B cell (primary cell): ENCODE measurements at places on chromosomes 4 and X. TPM values are rescaled to one million over a fixed set of nuclear protein-coding genes. Genes with fewer than 3 reads are reported as not detected.

- H3K4me3 ChIP-seq, result no peak overlapping the region
- DNase-seq, result no peak
- no peak overlapping the region for H3K27ac ChIP-seq
- H3K27me3 ChIP-seq, result no peaks in the 10 kb centered on the region
These were observed 78.6 kb upstream of the RAPGEF2 start for GRCh38 chr4:159024266-159024665.

DNA sequence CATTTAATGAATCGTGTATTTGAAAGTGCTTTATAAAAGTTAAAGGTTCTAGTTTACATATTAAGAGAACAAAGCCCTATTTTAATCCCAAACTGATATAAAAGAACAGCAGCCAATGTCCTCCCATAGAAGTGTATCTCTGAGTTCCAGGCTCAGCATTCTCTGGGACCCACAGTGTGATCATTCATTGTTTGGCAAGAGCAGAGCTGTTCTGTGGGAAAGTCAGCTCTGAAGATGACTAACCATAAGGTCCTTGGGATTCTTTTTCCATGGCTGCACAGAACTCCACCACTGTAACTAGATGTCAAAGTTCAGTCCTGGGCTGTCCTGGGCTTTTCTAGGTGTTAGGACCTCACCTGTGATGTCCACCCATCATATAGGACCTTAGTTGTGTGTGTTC, 157.0 kb upstream of the TLL1 start:
- H3K4me3 ChIP-seq, result no peak overlapping the region
- no peaks in the 10 kb centered on the region for H3K4me1 ChIP-seq
- H3K36me3 ChIP-seq, result no peaks in the 10 kb centered on the region
- H3K27ac ChIP-seq, result no peak overlapping the region

DNA sequence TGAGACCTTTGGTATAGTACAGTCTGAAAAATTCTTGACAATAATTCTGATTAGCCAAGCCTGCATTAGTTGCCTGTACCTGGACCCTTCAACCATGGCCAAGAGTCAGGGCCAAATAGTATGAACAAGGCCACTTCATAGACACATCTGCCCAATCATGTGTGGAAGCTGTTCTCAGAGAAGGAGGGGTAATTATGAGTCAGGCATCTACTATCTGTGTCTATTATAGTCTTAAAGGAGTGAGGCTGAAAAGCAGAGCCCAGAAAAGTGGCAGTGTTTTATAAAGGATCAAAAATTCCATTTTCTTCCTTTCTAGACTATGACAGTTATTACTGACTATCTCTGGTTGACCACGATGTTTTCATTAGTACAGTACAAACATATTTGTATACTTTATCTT, 5.0 kb upstream of the ADGRL3 start:
- H3K36me3 ChIP-seq, result no peaks in the 10 kb centered on the region
- H3K27ac ChIP-seq, result no peak overlapping the region

DNA sequence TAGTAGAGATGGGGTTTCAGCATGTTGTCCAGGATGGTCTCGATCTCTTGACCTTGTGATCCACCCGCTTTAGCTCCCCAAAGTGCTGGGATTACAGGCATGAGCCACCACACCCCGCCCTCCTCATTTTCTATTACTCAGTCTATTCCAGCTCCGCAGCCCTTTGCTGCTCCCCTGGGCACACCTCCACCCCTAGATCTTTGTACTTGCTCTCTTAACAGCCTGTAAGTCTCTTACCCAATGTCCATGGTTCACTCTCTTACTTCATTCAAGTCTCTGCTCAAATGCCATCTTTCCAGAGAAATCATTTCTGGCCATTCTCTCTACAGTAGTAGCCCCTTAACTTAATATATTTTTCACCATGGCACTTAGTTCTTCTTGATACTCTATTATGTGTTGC, 64.7 kb downstream of the LDB2 start:
- no peak overlapping the region for H3K4me3 ChIP-seq
- no peaks in the 10 kb centered on the region for H3K4me1 ChIP-seq
- DNase-seq, result no peak
- no peaks in the 10 kb centered on the region for H3K27me3 ChIP-seq

DNA sequence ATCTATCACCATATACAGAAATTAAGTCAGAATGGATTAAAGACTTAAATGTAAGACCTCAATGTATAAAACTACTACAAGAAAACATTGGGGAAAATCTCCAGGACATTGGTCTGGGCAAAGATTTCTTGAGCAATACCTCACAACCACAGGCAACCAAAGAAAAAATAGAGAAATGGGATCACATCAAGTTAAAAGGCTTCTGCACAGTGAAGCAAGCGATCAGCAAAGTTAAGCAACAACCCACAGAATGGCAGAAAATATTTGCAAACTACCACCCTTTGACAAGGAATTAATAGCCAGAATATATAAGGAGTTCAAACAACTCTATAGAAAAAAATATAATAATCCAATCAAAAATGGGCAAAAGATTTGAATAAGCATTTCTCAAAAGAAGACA, 236.9 kb upstream of the EMCN start:
- no peaks in the 10 kb centered on the region for H3K4me1 ChIP-seq
- DNase-seq, result no peak
- H3K27ac ChIP-seq, result no peak overlapping the region

GRCh38 chr4:169037506-169037905, 27.5 kb upstream of the CBR4 start:
- no peak overlapping the region for H3K27ac ChIP-seq
- no peaks in the 10 kb centered on the region for H3K4me1 ChIP-seq
- no peaks in the 10 kb centered on the region for H3K27me3 ChIP-seq
- no peak overlapping the region for H3K4me3 ChIP-seq
- DNase-seq, result no peak
- no peaks in the 10 kb centered on the region for H3K36me3 ChIP-seq

- H3K27ac ChIP-seq, result no peak overlapping the region
- H3K4me3 ChIP-seq, result no peak overlapping the region
- no peaks in the 10 kb centered on the region for H3K36me3 ChIP-seq
- H3K27me3 ChIP-seq, result no peaks in the 10 kb centered on the region
- H3K4me1 ChIP-seq, result no peaks in the 10 kb centered on the region
These were observed 5.4 kb downstream of the MEPE start for GRCh38 chr4:87838205-87838604.

GRCh38 chrX:727738-728621, 97.4 kb downstream of the SHOX start:
- H3K4me3 ChIP-seq, result no peak overlapping the region
- H3K27me3 ChIP-seq, result no peaks in the 10 kb centered on the region
- H3K4me1 ChIP-seq, result no peaks in the 10 kb centered on the region
- no peak overlapping the region for H3K27ac ChIP-seq

DNA sequence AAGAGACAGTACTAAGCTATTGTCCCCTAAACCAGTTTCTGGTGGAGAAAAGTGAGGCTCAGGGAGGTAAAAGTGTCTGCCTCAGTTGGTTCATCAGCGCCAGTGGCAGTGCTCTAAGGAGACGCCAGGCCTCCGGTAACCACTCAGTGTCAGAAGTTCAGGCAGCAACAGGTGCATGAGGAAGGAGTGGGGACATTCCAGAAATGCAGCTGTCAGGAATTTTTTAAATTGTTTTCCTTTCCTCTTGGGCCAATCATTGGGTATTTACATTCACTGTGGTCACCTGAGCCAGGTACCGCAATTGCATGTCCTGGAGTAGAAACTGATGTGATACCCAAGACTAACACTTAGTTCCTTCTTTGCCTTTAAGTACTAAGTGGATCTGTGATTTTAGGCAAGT, 40.2 kb upstream of the HS3ST1 start:
- no peak overlapping the region for H3K27ac ChIP-seq
- H3K27me3 ChIP-seq, result no peaks in the 10 kb centered on the region
- no peak for DNase-seq

DNA sequence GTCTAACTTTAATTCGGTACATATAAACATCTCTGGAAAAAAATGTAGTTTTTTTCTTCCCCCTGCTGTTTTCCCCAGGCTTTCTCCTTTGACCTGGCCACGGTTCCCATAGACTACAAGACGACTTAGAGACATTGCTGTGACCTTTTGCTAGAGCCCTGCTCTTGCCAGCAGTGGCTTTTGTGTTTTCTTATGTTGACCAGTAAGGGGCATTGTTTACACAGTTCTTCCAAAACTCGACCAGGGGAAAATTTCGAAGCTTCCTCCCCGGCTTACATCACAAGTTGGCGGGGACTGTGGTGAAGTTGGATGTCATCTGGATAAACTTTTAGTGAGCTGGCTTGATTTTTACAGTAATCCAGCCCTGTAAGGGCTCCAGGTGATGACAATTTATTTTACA, 9.3 kb downstream of the CCDC160 start:
- no peak overlapping the region for H3K27ac ChIP-seq
- H3K4me1 ChIP-seq, result no peaks in the 10 kb centered on the region
- peak; percentile 14 for DNase-seq
- no peaks in the 10 kb centered on the region for H3K36me3 ChIP-seq
- no peak overlapping the region for H3K4me3 ChIP-seq
- H3K27me3 ChIP-seq, result no peaks in the 10 kb centered on the region

GRCh38 chr4:53592122-53592521, 836 bp upstream of the LNX1 start:
- H3K4me3 ChIP-seq, result no peak overlapping the region
- H3K4me1 ChIP-seq, result peaks cover 20% of the 10 kb centered on the region
- H3K27me3 ChIP-seq, result peaks cover 22% of the 10 kb centered on the region
- no peaks in the 10 kb centered on the region for H3K36me3 ChIP-seq
- DNase-seq, result no peak

- H3K27me3 ChIP-seq, result no peaks in the 10 kb centered on the region
- no peaks in the 10 kb centered on the region for H3K36me3 ChIP-seq
- H3K27ac ChIP-seq, result no peak overlapping the region
- no peaks in the 10 kb centered on the region for H3K4me1 ChIP-seq
These were observed 69.8 kb upstream of the FAT4 start for GRCh38 chr4:125244848-125245450.

- peaks cover 53% of the 10 kb centered on the region for H3K27me3 ChIP-seq
- H3K36me3 ChIP-seq, result no peaks in the 10 kb centered on the region
- DNase-seq, result no peak
- H3K4me1 ChIP-seq, result no peaks in the 10 kb centered on the region
These were observed 1.6 kb upstream of the PHOX2B start for GRCh38 chr4:41750121-41750625.

GRCh38 chr4:173913496-173913895, 370.0 kb downstream of the FBXO8 start:
- H3K27me3 ChIP-seq, result no peaks in the 10 kb centered on the region
- H3K36me3 ChIP-seq, result no peaks in the 10 kb centered on the region
- DNase-seq, result no peak
- H3K4me3 ChIP-seq, result no peak overlapping the region
- no peaks in the 10 kb centered on the region for H3K4me1 ChIP-seq

DNA sequence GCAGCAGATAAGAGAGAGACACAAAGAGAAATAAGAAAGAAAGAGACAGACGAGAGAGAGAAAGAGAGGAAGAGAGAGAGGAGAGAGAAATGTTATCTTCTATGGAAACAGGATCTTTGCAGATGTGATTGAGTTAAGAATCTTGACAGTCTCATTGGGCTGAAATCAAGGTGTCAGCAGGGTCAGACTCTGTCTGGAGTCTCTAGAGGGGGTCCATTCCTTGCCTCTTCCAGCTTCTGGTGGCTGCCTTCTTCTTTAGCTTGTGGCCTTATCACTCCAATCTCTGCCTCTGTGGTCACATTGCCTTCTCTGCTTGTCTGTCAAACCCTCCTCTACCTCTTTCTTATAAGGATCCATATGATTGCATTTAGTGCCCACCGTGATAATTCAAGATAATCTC, 21.8 kb upstream of the GRPR start:
- peaks cover 8% of the 10 kb centered on the region for H3K4me1 ChIP-seq
- H3K27ac ChIP-seq, result no peak overlapping the region
- H3K4me3 ChIP-seq, result no peak overlapping the region
- H3K36me3 ChIP-seq, result no peaks in the 10 kb centered on the region
- no peaks in the 10 kb centered on the region for H3K27me3 ChIP-seq

- H3K4me1 ChIP-seq, result peaks cover 53% of the 10 kb centered on the region
- peak overlapping the region; percentile 91 for H3K27ac ChIP-seq
- peak overlapping the region; percentile 38 for H3K4me3 ChIP-seq
- no peaks in the 10 kb centered on the region for H3K27me3 ChIP-seq
- no peaks in the 10 kb centered on the region for H3K36me3 ChIP-seq
These were observed 95.8 kb upstream of the EGFL6 start for GRCh38 chrX:13473442-13474163.

DNA sequence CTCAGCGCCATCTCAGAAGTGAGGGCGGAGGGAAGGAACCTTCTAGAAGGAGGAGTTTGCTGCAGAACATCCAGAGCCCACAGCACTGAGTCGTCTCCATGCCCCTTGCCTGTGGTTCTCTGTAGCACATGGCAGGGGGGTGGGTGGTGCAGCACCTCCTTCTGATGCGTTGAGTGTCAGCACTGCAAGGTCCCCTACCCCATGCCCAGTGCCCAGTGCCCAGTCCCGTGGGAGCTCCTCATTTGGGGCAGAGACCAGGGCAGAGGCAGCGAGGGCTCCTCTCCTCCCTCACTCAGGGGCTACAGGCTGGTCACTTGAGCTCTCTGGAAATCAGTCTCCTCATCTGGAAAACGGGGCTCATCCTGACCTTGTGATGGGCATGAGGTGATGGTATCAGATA, 78.1 kb downstream of the HTRA3 start:
- no peak for DNase-seq
- H3K27me3 ChIP-seq, result no peaks in the 10 kb centered on the region
- no peak overlapping the region for H3K27ac ChIP-seq
- no peak overlapping the region for H3K4me3 ChIP-seq
- H3K36me3 ChIP-seq, result no peaks in the 10 kb centered on the region

GRCh38 chrX:150688911-150689451, 4.2 kb upstream of the MTMR1 start:
- no peak for DNase-seq
- H3K4me1 ChIP-seq, result peaks cover 23% of the 10 kb centered on the region
- no peaks in the 10 kb centered on the region for H3K27me3 ChIP-seq
- H3K36me3 ChIP-seq, result no peaks in the 10 kb centered on the region
- no peak overlapping the region for H3K27ac ChIP-seq

GRCh38 chr4:159337041-159337440, 234.2 kb downstream of the RAPGEF2 start:
- no peaks in the 10 kb centered on the region for H3K4me1 ChIP-seq
- H3K27me3 ChIP-seq, result no peaks in the 10 kb centered on the region
- DNase-seq, result no peak
- no peak overlapping the region for H3K4me3 ChIP-seq
- no peak overlapping the region for H3K27ac ChIP-seq

GRCh38 chr4:70841211-70841610, 1.5 kb upstream of the GRSF1 start:
- no peak for DNase-seq
- no peaks in the 10 kb centered on the region for H3K27me3 ChIP-seq
- H3K36me3 ChIP-seq, result no peaks in the 10 kb centered on the region
- peaks cover 22% of the 10 kb centered on the region for H3K4me1 ChIP-seq
- H3K27ac ChIP-seq, result peak overlapping the region; percentile 26
- H3K4me3 ChIP-seq, result no peak overlapping the region

Gene RNF212
- 2.1 TPM in 2 replicates for polyA plus RNA-seq

Gene CPZ
- polyA plus RNA-seq, result not detected in 2 replicates

Gene CTAG1B
- polyA plus RNA-seq, result 0.09 TPM in 1 of 2 replicates, not detected in the other

Gene ZNF732
- polyA plus RNA-seq, result not detected in 2 replicates

Gene NEUROG2
- not detected in 2 replicates for polyA plus RNA-seq

Gene HPGDS
- polyA plus RNA-seq, result not detected in 2 replicates

Gene NXF2B
- polyA plus RNA-seq, result not detected in 2 replicates

Gene PITX2
- not detected in 2 replicates for polyA plus RNA-seq

Gene CFI
- not detected in 2 replicates for polyA plus RNA-seq

Gene TLL1
- polyA plus RNA-seq, result not detected in 2 replicates

Gene STPG2
- polyA plus RNA-seq, result 0.13 and 0.17 TPM in 2 replicates

Gene CT45A1
- not detected in 2 replicates for polyA plus RNA-seq

Gene ETFDH
- 7.6 and 7.8 TPM in 2 replicates for polyA plus RNA-seq

Gene ZCCHC18
- 13.5 and 28.2 TPM in 2 replicates for polyA plus RNA-seq

Gene GASK1B
- polyA plus RNA-seq, result 0.10 and 0.27 TPM in 2 replicates

Gene HSD17B13
- polyA plus RNA-seq, result 0.46 and 0.63 TPM in 2 replicates
